ENCODE measurements at places on chromosomes 5 and 9.

DNA sequence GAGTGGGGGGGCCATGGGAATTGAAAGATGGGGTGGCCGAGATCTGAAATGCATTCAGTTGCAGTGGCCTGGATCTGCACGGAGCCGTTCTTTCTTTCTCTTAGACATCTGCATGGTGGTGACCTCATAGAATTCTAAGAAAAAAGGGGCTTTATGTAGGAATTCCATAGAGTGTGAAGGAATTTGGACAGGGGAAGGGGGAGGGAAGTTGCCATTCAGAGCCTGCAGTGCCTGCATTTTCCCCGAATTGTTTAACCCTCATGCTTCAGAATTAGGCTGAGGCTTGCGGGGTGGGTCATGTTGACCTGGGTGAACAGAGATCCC lies 4.9 kb downstream of the NEK6 start:
- no peak for DNase-seq

DNA sequence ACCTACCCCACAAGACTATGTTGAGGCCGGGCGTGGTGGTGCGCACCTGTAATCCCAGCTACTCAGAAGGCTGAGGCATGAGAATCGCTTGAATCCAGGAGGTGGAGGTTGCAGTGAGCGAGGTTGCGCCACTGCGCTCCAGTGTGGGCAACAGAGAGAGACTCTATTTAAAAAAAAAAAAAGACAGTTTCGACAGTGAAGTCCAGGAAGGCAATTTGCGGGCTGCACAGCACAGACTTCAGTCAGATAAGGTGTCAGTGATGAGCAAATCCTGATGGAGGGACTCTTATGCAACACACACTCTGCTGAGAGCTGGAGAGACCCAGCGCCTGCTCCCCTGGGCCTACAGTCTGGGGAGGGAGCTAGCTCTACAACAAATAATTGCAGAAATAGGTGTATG lies 14.2 kb downstream of the CCNJL start:
- no peak for DNase-seq

DNA sequence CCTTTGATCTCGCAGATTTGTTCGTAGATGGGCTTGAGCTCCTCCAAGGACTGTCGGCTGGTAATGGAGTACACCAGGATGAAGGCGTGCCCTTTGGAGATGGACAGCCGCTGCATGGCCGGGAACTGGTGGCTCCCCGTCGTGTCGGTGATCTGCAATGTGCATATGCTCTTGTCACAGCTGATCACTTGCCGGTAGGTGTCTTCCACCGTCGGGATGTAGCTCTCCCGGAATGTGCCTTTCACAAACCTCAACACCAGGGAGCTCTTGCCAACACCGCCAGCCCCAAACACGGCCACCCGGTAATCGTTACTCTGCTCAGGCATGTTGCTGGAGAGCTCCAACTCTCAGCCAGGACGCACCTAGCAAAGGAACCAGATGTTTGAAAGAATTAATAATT lies 29.1 kb downstream of the DIRAS2 start:
- DNase-seq: no peak

GRCh38 chr5:54981928-54982327 lies 3.5 kb downstream of the ESM1 start:
- DNase-seq: no peak

GRCh38 chr5:94391996-94392395 lies 226.4 kb downstream of the KIAA0825 start:
- no peak for DNase-seq

DNA sequence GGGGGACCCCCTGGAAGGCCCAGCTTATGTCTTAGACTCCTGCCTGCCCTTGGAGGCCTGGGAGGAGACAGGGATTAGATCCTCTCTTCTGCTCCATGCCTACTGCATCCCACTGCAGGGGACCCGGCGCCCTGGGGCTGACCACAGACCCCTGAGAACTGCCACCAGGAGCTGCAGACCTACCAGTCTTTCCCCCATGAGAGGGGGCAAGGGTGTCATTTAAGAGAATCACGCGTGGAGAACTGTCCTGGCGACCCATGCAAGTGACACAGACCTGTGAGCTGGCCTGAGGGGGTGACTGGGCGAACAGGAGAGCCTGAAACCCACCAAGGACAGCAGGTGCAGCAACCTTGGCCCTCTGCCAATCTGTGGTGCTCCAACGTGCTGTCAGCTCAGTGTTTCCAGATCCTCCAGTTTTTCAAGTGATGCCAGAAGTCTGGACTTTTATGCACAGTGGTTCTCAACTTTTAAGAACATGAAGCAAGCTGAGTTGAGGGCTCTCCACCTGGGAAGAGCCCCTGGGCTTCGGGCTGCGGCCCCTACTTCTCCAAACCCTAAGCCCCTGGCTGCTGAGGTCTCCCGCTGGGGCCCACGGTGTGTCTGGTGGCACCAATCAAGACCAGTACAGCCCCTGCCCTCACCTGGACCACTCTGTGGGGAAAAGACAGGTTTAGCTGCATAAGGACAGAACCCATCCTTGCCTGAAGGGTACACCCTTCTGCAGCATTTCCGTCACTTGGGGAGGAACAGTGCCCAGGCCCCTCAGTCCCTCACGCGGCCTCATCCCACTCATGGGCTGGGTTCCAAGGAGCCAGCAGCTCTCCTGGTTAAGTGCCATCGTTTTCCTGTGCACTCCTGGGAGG lies 18.2 kb downstream of the GFPT2 start:
- DNase-seq: no peak

GRCh38 chr5:178580271-178580955 lies 9.8 kb downstream of the COL23A1 start:
- no peak for DNase-seq

DNA sequence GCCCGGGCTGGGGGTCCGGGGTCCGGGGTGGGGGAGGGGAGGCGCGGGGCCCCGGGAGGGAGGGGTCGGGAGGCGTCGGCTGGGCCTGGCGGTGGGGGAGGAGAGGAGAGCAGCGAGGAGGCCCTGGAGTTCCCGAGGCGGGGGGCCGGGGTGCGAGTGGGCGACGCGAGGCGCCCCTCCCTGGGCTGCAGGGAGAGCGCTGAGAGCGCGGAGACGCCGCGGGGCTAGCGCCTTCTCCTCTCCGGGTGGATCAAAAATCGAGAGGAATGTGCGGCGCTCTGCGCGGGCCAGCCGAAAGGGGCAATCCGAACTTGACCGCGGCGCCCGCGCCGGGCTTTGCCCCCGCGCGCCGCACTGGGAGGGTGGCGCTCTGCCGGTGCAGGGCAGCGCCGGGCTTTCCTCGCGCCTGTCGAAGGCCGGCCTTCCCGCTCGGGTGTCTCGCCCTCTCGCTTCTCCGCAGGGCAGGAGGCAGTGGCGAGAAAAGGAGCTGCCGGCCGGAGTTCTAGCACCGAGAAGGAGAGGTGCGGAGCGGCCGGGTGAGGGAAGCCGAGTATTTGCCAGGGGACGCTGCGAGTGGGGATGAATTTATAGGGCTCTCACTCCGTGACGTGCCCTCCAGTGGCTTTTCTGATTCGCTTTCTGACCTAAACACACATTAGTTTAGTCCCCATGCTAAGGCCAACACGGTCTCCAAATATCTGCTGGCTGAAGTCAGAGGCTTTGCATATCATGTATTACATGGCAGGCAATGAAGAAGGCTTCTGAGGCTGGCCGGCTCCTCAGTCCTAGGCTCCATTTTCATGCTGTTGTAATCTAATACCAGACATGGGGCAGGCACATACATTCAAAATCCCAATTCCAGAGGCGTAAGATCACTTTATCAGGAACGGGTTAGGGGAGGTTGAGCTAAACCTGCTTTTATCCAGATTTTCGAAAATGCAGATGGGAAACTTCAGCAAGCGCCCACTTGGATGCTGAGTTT lies 503 bp upstream of the GDNF start:
- DNase-seq: no peak

- DNase-seq: no peak
Measured at GRCh38 chr9:135070964-135071735, 16.3 kb upstream of the OLFM1 start.

All from activated gamma-delta T cell treated with Interleukin-2 at 50 U/mL for 16 hours (primary cell).